ENCODE measurements at places on chromosomes 16 and 17. TPM values are rescaled to one million over a fixed set of nuclear protein-coding genes. Genes with fewer than 3 reads are reported as not detected.

FOXL1 gene
- not detected for total RNA-seq

GRCh38 chr17:44146375-44147346 lies 4.9 kb downstream of the HROB start:
- DNase-seq = no peak

TADA2A gene
- total RNA-seq = 24.8 TPM

DNA sequence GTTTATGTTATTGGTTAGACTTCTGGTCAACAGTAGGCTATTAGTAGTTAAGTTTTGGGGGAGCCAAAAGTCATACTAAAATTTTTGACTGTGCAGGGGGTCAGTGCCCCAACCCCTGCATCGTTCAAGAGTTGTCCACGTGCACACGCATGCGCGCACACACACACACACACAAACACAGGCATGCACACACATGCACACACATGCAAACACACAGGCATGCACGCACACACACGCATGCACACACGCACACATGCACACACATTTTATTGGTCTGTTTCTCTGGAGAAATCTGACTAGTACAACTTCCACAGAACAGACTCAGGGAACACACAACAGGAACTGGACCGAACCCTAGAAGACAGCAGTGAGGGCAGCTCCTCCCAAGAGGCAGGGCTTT lies 24.4 kb upstream of the USP10 start:
- no peak for DNase-seq

IKZF3 gene
- 37.6 TPM for total RNA-seq

DNA sequence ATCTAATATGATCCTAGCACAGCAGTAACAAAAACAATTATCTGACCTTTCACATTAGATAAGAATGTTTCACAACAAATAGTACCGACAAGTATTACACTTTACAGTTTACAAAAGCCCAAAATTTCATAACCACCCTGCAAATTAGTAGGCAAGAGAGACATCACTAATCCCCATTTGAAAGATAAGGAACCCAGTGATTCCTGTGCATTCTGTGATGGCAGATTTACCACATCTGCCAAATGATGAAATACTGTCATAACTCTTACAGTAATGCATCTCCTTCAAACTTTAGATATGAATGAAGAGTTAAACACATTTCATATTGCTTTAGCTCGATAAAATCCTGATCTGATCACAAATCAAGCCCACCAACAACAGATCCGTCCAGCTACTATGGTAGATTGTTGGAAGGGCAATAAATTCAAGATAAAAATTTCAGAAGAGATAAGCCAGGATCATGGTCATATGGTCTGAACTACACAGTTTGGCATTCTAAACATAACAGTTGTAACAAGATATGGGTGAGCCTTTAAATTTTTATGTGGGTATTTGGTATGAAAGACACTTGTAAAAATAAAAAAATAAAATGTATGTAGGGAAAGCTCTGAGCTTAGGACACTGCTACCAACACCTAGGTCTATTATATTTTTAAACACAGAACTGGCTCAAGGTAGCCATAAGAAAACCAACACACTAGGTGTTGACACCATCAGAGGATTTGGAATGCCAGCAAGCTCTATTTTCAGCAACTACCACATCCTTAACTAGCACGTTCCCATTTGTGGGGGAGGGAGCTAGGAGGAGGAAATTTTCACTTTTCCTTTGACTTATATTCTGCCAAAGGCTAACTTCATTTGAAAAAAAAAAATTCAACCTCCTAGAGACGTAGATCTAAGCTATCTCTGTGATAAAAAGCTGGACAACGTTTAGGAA lies 9.3 kb downstream of the YWHAE start:
- DNase-seq = no peak

DNA sequence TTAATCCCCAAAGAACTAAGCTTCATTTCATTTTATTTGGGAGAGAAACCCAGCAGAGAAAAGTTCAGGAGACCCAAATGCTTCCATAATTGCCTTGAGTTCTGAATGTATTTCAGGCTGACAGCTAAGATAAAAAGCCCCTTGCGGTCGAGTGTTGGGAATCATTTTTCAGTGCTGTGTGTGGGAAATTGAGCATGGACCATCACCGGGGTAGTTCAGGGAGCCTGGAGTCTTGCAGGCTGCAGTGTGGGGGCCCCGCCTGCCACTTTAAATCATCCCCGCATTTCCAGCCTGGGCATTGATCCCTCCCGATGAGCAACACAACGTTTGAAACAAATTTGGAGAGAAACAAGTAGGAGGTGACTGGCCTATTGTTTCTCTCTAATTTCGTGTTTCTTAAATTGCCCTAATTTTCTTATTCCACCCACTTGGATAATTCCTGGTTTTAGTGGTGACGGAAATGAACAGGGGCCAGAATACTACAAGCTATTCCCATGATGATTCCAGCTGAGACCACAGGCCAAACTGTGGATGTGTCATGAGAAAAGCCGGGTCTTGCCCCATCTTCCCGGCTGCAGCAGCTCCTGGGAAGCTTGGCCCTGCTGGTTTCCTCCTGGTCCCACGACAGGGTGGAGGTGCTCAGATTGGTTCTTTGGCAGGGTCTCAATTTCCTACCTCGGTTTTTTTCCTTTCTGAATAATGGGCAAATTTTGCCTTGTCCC lies 75.1 kb downstream of the FOXL1 start:
- no peak for DNase-seq

DNA sequence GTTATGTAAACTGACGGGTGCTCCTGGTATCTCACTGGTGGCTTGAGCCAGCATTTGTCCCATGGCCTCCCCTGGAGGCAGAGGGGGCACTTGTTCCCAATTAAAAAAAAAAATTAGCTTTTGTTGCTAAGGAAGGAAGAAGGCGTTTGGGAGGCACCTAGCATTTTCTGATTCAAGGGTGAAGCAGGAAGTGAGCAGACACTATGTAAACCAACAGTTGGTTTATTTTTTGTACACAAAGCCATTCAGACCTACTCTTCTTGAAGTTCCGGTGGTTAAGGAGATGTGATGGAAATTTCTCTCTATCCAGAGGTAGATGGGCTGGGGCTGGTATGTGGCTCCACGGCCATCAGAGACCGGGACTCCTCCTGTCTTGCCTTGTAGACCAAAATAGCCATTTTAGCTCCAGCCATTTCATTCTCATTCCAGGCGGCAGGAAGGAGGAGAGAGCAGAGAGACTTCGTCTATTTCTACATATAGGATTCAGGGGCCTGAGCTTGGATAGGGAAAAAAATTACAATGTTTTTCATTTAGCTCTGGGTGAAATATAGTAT lies 103.0 kb downstream of the SNX29 start:
- peak; percentile 48 for DNase-seq

DNA sequence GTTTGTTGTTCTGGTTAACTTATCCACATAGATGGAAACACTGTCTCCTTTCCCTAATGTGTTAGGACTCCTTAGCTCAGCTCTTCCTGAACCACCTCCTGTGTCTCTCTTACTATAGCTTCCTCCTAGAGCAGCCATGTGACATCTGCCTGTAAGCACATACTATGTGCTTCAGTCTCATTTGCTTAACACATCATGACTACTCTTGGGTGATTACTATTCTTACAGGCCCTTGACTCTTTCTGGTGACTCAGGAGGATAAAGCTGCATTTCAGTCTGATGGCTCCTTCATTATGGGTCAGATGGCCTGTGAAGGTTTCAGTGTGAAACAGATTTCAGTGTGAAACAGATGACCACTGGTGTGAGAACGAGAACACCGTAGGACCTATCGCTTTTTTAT lies 320 bp upstream of the KRTAP4-2 start:
- no peak for DNase-seq

Data from activated naive CD4-positive, alpha-beta T cell treated with anti-CD3 and anti-CD28 coated beads, Interleukin-2, amount 50 U/mL, for 72 hours (primary cell).